ENCODE measurements at places on chromosomes 11 and 22. TPM values are rescaled to one million over a fixed set of nuclear protein-coding genes. Genes with fewer than 3 reads are reported as not detected.

KRTAP5-1 gene
- total RNA-seq, result not detected

PRDX5 gene
- total RNA-seq, result 124 TPM

CARD16 gene
- total RNA-seq, result 25.9 TPM

WNT11 gene
- 0.14 TPM for total RNA-seq

SAA1 gene
- not detected for total RNA-seq

OR51T1 gene
- total RNA-seq, result not detected

KCNK7 gene
- not detected for total RNA-seq

PNPLA3 gene
- 5.9 TPM for total RNA-seq

RIC3 gene
- not detected for total RNA-seq

NRXN2 gene
- 8.4 TPM for total RNA-seq

MMP26 gene
- total RNA-seq, result not detected

TIMP3 gene
- total RNA-seq, result 1,679 TPM

Data from placental pericyte (primary cell).